ENCODE measurements at places on chromosomes 13 and 19. TPM values are rescaled to one million over a fixed set of nuclear protein-coding genes. Genes with fewer than 3 reads are reported as not detected.

CYP2A7 gene
- not detected for total RNA-seq

C19orf53 gene
- 56.5 TPM for total RNA-seq

EHD2 gene
- 0.42 TPM for total RNA-seq

ZNF540 gene
- 7.5 TPM for total RNA-seq

HIPK4 gene
- 0.10 TPM for total RNA-seq

SLITRK5 gene
- total RNA-seq, result under 0.01 TPM

ZNF865 gene
- total RNA-seq, result 3.3 TPM
